ENCODE measurements at places on chromosomes 1 and 21.

GRCh38 chr1:22472596-22472995 lies 20.9 kb downstream of the ZBTB40 start:
- no peak for DNase-seq

- DNase-seq, result no peak
Observed at GRCh38 chr1:111542187-111542586, 38.8 kb upstream of the ADORA3 start.

- DNase-seq, result no peak
Observed at GRCh38 chr1:12142141-12142823, 24.5 kb upstream of the TNFRSF1B start.

- no peak for DNase-seq
Observed at GRCh38 chr1:188429386-188429785, 1600.6 kb downstream of the PLA2G4A start.

DNA sequence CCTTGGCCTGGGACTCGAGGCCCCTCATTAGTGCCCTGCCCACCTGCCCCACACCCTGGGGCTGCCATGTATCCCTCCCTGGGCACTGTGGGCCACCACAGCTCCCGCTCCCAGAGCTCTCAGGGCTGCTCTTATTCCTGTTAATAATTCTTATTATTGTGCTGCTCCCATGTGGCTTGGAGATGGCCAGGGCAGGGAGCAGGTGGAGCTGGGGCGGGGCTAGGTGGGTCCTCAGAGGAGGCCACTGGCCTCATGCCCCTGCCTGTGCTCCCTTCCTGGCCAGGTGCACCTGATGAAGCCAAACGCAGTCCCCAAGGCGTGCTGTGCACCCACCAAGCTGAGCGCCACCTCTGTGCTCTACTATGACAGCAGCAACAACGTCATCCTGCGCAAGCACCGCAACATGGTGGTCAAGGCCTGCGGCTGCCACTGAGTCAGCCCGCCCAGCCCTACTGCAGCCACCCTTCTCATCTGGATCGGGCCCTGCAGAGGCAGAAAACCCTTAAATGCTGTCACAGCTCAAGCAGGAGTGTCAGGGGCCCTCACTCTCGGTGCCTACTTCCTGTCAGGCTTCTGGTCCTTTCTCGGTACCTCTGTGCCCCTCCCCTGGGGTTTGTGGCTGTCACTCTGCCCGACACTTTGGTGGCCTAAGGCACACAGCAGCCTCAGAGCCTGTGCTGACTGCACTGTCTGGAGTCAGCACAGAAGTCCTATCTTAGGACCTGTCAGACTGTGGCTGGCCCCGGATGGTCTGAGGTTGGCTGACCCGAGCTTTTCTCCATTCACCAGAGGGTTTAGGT lies 34.1 kb downstream of the BMP8A start:
- no peak for DNase-seq

DNA sequence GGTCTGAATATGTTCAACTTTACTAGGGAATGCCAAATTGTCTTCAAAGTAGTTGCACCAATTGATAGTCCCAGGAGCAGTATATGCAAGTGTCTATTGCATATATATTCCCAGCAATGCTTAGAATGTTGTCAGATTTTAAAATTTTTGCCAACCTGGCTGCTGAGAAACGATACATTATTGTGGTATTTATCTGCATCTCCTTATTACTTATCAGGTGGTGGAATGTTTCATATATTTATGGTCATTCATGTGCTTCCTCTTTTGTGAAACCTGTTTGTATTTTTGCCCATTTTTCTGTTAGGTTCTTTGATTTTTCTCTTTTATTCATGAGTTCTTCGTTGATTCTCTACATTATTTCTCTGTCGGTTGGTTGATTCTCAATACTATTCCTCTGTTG lies 39.5 kb downstream of the COLGALT2 start:
- DNase-seq, result no peak

GRCh38 chr1:212686591-212686990 lies 13.0 kb downstream of the BATF3 start:
- no peak for DNase-seq

GRCh38 chr1:148317288-148317985 lies 165.4 kb upstream of the NBPF11 start:
- DNase-seq, result no peak

DNA sequence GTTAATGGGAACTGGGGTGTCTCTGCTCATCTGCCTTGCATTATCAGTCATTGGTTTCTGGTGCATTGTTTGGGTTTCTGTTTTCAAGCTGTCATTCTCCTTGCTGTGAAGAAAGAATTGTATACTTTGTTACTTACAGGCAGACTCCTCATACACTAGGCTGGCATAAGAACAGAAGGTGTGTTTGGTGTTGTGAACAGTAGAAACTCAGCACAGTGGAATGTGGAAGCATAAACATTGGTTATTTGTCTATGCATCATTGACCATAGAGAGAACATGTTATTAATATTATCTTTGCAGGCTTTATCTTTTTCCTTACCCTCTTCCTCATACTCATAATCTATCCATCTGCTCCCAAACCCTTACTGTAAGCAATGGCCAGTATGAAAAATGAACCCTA lies 18.2 kb downstream of the C1orf87 start:
- DNase-seq, result no peak

GRCh38 chr1:56034222-56034621 lies 545.1 kb downstream of the PLPP3 start:
- DNase-seq, result no peak

DNA sequence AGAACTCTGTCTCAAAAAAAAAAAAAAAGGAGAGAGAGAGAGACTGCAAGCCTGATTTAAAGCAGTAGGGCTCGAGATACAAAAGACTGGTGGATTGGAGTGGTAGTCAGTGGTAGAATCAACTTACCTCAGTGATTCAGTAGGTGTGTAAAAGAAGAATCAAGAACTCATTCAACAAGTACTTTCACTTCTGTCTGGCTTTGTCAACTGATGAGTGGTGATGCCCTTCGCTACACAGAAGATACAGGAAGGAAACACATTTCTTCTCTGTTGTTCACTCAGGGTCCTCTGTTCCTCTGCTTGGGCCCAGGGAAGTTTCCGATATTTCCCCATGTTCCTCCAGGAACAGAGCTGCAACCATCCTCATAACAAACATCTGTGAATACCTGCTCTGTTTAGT lies 68.6 kb upstream of the COG2 start:
- no peak for DNase-seq

Measured in activated naive CD4-positive, alpha-beta T cell treated with anti-CD3 and anti-CD28 coated beads, Interleukin-2, amount 50 U/mL, for 72 hours (primary cell).